Left forelimb (tissue), 1 donor: ENCODE measurements at places on chromosomes 4 and X.

DNA sequence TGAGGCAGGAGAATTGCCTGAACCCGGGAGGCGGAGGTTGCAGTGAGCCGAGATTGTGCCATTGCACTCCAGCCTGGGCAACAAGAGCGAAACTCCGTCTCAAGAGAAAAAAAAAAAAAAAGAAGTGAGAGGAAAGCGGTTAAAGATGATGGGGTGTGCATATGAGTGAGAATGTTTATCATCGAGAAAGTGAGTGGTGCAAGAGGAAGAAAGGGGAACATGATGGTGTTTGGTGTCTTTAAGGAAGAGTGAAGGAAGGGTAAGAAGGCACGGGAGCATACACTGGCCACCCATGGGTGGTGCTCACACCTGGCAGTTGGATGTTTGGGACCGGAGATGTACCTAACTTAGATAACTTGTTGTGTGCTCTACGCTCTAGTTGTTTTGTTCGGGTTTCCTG, 62.2 kb downstream of the STOX2 start:
- DNase-seq = no peak

GRCh38 chr4:169293343-169294176, 22.8 kb upstream of the SH3RF1 start:
- no peak for DNase-seq

GRCh38 chrX:151513472-151513871, 50.0 kb upstream of the PASD1 start:
- no peak for DNase-seq

DNA sequence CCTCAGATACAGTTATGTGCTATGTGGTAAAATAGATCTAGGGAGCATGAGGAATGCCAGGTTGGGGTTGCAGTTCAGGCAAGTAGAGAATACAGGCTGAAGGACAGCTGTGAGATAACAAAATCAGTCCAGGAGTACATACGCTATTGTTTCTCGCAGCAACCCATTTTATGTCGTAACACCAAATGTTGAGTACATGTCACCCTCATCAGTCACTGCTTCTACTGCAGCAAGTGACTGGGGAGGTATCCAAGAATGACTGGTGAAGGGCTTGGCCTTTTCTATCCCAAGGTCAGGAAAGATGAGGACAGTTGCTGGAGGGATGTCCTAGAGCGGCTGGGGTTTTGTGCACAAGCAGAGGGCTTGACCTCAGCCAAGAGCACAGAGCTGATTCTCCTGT, 172.1 kb downstream of the CBR4 start:
- no peak for DNase-seq

DNA sequence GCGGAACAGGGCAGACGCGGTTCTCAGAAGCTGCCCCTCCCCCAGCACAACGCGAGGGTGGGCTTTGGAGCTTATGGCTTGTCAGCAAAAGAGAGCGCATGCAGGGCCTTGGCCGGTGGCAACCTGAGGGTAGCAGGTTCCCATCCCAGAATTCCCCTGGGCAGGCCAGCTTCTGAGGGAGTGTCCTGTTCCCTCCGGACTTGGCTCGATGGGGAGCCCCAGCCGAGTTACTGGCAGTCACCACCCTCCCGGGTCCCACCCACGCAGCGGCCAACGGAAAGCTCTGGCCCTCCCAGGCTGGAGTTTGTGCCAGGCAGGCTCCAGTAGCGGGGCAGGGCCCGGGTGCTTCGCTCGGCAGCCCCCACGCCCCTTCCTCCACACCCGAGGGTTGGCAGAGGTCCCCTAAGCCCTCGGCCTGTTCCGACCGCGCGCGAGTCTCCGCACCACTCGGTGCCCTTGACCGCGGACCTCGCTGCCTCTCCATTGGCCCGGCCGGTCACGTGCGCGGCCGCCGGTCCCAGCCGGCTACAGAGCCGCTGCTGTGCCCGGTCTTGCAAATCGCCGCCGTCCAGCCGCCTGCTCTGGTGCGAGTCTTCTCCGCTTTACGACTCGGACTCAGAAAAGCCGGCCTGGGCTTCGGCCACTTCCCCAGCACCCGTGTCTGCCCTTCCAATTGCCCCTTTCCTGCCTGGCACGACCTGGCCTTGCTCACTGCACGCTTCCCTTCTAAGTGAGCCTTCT, 20.9 kb upstream of the MTM1 start:
- peak; percentile 75 for DNase-seq

GRCh38 chr4:147831551-147832171, 99.8 kb downstream of the ARHGAP10 start:
- DNase-seq = no peak

DNA sequence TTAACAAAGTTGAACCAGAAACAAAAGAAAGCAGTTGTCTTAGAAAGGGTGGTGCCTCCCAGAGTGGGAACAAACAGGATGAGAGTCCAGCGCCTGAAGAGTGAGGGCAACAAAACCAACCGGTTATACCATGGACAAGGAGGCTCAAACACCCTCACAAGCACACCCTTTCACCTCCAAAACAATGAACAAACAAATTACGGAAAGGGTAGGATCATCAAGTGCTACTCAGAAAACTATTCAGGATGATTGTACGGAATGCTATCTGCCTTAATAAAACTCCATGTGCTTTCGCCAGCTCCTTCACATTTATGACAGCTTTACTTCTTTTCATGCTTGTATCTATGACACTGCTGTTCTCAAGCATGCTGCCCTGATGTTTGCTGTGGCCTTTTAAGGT, 26.8 kb downstream of the SLC39A8 start:
- DNase-seq = no peak

GRCh38 chrX:153999359-154000037, 20.2 kb downstream of the IRAK1 start:
- no peak for DNase-seq

DNA sequence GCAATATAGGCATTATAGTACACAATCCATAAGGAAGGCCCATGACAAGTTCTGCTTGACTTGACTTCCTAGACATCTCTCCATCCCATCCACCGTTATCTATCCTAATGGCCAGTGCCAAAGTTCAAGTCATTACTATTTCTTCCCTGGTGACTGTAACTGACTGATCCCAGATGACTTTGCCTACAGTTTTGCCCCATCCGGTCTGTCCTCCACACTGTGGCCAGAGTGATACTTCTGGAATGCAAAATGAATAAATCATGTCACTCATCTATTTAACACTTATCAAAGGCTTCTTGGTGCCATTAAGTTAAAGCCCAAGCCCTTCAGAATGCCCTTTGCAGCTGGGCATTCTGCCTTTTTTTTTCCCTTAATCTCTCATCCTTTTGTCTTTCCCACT, 130.8 kb downstream of the PPARGC1A start:
- no peak for DNase-seq

- DNase-seq = no peak
These were observed 13.7 kb downstream of the CCKAR start for GRCh38 chr4:26476545-26476944.

DNA sequence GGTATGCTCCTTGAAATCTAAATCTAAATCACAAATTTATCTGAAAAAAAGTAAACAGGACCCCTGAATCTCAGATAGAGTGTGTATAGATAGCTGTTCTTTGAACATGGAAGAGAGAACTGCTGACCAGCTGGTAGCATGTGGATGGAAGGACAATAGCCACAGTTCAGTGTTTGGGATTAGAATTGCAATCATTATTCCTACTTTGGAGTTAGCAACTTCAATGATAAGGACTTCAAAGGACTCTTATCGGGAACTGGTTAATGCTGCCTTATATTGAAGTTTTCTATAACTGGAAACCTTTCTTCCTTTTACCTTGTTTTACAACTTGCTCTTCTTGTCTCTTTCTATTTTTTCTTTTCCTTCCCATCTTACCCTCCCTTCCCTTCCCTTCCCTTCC, 5.0 kb downstream of the AFM start:
- DNase-seq = no peak

- no peak for DNase-seq
These were observed 37.6 kb upstream of the TMPRSS11B start for GRCh38 chr4:68283095-68283494.
